Activated T-helper 1 cell treated with anti-CD3 and anti-CD28 coated beads, Interleukin-2, amount 50 U/mL, for 16 hours (primary cell): ENCODE measurements at places on chromosomes 6 and 20.

- DNase-seq, result no peak
Measured at GRCh38 chr6:157596886-157597285, 215.9 kb downstream of the ZDHHC14 start.

DNA sequence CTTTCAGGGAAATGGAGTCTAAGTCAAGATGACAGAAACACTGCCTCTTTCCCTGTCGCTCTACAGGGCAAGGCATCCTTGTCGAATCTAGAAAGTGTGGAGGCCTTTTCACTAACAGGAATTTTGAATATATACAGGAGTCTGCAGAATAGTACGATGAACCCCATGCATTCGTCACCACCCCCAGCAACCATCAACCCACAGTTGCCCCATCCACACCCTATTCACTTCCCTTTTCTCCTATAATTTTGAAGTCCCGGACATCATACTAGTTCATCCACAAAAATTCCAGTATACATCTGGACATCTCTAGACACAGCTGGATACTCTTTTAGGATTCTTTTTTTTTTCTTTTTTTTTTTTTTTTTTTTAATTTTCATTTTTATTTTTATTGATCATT, 80.7 kb upstream of the RIN2 start:
- DNase-seq, result no peak

- peak; percentile 86 for DNase-seq
Measured at GRCh38 chr20:45436732-45437485, 21.0 kb downstream of the PIGT start.

- DNase-seq, result no peak
Measured at GRCh38 chr6:109050447-109051102, 44.1 kb downstream of the SESN1 start.

DNA sequence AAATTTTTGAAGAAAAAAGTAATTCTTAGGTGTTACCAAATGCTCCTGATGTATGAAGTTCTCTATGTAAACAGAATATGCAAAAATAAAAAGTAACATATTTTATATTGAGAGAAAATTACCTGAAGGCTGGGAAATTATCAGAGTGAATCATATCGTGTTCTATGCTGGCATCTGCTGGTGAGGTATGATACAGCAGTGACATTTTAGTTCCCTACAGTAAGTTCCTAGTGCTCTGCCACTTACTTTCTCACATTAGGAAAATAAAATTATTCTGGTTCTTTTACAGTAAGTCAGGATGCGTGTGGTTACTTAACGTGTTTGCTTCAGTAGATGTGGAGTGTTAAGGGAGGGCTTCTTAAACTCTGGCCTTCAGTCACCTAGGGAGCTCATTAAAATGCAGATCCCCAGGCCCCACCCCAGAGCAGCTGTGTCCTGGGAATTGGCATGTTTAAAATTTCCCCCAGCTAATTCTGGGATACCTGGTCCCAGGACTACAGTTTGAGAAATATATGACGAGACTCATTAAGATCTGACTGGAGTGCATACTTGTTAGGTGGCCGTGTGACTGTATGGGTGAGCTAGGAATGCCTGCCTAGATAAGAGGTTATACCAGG, 3.2 kb downstream of the ACTR5 start:
- DNase-seq, result no peak

DNA sequence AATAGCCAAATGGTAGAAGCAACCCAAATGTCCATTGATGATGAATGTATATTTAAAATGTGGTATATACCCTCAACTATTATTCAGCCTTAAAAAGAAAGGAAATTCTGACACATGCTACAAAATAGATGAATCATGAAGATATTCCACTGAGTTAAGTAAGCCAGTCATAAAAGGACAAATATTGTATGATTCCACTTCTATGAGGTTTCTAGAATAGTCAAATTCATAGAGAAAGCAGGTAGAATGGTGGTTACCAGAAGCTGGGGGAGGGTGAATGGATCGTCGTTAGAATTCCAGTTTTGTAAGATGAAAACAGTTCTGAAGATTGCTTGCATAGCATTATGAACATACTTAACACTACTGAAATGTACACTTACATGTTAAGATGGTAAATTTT, 214.3 kb upstream of the MYLIP start:
- DNase-seq, result no peak

DNA sequence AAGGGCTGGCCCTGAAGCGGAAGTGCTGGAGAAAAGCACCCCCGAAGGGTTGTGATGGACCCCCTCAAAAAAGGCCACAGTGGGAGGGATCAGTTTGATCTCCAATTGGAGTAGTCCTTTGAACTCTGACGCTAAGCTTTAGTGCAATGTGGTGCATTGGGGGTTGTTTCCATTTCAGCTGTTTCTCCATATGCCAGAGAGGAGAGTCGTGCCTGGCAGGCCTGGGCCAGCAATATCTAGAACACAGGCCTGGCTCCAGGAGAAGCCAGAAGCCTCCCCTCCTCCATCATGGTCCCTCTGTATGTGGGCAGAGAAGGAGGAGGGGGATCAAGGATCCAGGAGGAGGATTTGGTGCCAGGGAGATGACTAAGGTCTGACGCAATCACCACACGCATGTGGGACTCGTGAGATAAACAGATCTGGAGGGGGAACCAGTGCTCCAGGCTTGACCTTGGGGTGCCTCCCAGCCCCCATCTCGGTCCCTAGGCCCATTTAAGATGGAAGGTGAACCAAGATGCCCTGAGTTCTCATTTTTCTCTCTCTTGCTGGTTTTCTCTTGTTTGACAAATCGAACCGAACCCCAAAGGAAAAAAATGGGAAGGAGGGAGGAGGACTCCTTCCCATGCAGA, 517.4 kb upstream of the JARID2 start:
- no peak for DNase-seq

GRCh38 chr20:23085436-23086055, 578 bp downstream of the CD93 start:
- DNase-seq, result no peak

DNA sequence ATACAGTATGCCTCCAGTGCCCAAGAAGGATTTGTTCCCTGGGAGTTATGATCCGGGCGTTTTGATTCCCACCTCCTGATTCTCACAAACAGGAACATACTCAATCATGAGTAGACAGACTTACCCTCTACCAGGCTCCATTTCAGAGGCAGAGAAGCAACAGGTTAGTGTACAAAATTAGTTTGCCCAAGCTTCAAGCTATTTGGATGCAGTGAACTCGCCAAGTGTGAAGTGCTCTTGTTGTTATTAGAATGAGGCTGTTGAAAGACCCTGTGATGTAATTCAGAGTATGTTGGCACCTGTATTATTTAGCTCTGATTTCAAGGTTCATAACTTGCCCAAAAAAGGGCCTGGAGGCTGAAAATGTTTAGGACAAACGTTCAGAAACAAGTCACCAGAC, 247.0 kb downstream of the PHACTR1 start:
- DNase-seq, result no peak
